ENCODE measurements at places on chromosomes 2 and 18. TPM values are rescaled to one million over a fixed set of nuclear protein-coding genes. Genes with fewer than 3 reads are reported as not detected.

The CROCC2 gene
- not detected for total RNA-seq

The ZNF396 gene
- total RNA-seq: 0.71 TPM

DNA sequence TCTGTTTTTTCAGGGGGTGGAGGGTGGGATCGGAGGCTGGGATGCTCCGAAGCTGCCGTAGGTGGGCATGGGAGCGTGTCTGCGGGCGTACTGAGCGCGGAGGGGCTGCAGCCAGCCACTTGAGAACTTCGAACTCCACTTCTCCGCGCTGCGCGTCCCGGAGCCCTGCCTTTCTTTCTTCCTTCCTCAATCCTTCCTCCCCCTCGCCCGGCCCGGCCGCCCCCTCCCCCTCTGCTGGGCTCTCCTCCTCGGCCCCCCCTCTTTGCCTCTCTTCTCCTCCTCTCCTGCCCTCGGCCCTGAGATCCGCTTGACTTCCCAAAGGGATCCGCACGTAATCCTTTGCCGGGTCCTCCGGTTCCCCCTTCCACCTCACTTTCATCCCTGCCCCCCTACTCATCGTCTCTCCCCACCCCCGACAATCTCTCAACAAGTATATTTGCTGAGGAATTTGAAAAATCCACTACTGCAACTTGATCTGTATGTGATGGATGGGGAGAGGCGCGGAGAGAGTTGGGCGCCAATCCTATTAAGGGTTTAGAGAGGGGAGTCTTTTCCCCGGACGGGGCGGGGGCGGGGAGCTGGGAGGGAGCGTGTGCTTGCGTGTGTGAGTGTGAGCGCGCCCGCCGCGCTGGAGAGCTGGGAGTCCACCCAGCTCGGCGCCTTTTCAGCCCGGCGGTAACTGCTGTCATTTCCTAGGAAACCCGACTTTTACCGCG lies 1.1 kb downstream of the GLI2 start:
- DNase-seq: peak; percentile 48

- DNase-seq: no peak
These were observed 8.9 kb downstream of the TFPI start for GRCh38 chr2:187545238-187545751.

DNA sequence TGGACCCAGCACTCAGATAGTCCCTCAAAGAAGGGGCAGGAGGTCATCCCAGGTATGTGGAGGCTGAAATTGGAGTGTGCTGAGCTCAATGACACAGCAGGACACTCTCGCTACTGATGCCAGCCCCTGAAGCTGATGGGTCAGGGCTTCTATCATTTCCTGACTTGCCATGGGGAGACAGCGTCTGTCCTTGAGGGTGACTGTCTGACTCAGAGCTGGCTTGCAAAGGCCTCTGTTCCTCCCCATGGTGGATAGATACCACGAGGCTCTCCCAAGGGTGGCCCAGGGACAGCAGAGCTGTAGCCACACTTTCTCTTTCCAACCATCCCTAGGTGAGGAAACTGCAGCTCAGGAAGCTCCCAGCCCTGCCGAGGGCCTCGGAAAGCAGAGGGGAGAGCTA lies 10.8 kb downstream of the ALPG start:
- no peak for DNase-seq

DNA sequence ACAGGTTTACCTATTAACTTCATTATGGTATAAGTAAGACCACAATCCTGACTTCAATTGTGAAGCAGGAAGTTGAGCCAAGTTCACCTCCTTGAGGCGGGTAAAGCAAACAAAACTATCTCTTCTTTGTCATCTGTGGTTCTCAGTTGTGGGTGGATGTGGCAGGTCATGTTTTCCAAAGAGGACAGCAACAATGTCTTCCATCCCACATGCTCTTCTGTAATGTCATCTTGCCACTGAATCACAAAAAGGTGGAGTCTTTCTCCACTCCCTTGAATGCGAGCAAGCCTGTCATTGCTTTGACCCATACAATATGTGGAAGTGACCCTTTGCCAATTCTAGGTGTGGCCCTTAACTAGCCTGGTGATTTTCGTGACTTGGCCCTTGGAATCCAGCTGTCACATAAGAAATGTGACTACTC lies 98.7 kb downstream of the GRB14 start:
- no peak for DNase-seq

- no peak for DNase-seq
These were observed 551.4 kb upstream of the SLC39A10 start for GRCh38 chr2:195105581-195105980.

All from heart right ventricle (tissue), 16 donors.